Fibroblast of the aortic adventitia (primary cell): ENCODE measurements at places on chromosomes 2 and 18.
A peak's percentile ranks its signal among the peaks of the same experiment; 100 is the strongest.

GRCh38 chr2:145597809-145598208, 1077.9 kb upstream of the ZEB2 start:
- DNase-seq, result peak; percentile 87

DNA sequence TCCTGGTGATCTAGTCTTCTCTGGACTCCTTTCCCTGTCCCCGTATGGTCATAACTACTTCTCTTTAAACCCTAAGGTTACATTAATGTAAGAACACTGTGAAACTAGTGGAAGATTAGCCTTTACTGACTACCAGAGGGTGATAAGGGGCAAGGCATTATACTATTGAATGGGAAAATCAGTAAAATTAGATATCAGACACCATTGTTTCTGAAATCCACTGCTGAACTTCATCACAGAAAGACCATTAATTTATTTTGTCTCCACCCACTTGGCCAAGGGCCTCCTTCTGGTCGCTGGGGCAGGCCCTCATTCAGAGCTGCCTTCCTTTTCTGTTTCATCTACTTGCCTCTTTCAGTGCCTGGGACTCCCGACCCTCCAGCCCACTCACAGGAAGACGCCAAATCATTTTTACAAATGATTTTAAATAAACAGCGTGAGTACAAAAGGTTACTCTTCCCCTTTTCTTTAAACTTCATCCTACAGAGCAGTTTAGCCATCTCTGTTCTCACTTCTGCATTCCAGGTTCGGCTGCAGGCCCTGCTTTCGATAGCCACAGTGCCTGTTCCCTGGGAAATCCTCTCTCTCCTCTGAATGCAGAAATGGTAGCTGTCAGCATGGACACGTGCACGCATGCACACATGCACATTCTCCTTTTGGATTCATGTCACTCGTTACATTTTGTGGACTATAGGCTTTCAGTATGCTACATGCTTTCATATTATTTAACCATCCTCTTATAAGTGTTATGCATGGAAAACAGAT, 70.3 kb upstream of the DOCK10 start:
- no peak for DNase-seq

DNA sequence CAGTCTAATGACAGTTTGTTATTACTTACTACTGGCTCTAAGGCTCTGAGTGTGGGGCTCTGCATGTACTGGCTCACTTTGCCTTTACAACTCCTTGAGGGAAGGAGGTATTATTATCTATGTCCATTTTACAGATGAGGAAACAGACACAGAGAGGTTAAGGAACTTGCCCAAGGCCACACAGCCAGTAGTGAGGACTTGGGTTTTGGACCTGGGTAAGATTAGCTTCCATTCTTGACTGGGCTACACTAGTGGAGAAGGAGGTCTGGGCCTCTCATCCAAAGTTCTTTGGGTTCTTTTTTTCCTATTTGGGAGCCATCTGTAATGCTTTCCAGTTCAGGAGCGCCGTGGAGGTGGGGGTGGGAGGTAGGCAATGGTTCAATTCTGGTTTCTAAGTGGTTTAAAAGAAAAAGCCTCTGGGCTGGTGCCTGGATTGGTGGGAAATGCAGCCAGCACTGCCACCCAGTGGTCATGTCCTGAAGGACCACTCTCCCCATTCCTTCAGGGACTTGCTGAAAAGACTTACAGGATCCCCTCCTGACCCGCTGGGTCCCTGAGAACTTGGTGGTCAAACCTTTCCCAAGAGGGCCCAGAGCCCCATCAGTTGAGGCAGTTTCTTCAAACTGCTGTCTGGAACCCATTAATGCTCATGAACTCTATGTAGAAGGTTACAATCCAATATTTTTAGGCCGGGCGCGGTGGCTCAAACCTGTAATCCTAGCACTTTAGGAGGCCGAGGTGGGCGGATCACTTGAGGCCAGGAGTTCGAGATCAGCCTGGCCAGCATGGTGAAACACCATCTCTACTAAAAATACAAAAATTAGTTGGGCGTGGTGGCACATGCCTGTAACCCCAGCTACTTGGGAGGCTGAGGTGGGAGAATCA, 38.6 kb upstream of the NOTO start:
- DNase-seq, result peak; percentile 81

GRCh38 chr2:112772322-112772721, 7.9 kb upstream of the CKAP2L start:
- DNase-seq, result no peak

DNA sequence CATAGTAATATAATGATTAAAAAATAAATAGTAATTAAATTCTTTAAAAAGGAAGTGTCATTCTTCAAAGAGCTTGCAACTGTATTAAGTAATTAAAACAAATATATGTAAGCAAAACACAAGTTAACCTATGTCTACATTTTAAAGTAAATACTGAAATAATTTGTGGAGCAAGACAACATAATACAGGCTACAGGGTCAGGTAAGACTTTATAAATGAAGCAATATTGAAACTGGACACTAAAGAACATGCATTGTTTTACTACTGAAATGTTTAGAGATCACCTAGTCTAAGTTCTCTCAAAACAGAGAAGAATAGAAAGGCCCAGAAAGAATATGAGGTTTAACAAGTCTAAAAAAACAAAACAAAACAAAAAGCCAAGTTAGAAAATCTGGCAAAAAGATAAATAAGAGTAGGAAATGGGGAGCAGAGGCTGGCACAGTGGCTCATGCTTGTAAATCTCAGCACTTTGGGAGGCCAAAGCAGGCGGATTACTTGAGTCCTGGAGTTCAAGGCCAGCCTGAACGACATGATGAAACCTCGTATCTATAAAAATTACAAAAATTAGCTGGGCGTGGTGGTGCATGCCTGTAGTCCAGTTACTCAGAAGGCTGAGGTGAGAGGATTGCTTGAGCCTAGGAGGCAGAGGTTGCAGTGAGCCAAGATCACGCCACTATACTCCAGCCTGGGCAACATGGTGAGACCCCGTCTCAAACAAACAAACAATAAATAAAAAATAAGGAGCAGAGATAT, 34.4 kb downstream of the VPS54 start:
- no peak for DNase-seq

GRCh38 chr18:67733088-67733487, 216.6 kb upstream of the DSEL start:
- DNase-seq, result peak; percentile 62

GRCh38 chr2:64067326-64067725, 48.1 kb upstream of the VPS54 start:
- no peak for DNase-seq

DNA sequence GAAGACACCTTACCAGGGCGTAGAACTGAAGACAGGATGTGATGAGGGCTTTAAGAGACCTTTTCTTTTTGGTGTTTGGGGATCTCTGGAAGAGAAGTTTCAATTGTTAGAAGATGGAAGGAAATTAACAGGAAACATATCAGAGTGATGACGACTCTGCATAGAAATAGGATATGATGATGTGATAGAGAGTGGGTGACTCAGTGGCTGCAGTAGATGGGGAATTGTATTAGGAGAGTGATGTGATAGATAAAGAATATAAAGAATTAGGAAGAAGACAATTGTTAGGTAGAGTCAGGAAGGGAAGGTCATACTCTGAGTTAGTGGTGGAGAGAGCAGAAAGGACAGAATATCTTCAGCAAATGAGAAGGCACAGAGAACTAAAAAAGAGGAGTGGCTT, 593.9 kb downstream of the NYAP2 start:
- peak; percentile 71 for DNase-seq

DNA sequence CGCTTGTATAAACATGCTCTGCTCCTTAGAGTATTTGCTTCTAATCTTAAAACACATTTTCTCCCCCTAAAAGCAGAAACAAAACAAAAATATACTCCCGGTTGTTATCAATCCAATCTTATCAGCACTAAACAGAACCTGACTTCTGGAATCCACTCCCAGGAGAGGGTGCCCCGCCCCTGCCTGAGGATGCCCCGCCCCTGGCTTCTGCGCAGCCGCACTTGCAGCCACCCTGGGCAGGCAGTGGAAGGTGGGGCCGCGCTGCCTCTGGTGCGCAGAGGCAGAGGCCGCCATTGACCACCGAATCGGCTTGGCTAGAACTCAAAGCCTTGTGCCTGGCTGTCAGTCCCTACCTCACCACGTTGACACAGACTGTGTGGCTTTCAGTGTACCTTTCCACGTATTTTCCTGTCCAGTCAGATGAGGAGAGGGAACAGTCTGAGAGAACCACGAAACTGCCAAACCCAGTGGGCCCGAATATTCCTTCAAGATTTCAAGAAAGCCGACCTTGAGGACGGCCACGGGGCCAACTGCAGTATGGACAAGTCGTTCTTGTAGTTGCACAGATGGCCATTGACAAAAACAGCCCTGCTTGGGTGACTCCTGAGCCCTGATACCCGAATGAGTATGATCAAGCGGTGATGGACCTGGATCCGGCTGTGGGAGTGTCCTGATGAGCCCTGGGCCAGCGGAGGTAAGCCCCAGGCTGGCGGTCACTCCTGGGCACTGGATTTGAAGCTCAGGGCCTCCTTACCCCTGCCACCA, 46.2 kb upstream of the ARHGAP28 start:
- DNase-seq, result no peak

DNA sequence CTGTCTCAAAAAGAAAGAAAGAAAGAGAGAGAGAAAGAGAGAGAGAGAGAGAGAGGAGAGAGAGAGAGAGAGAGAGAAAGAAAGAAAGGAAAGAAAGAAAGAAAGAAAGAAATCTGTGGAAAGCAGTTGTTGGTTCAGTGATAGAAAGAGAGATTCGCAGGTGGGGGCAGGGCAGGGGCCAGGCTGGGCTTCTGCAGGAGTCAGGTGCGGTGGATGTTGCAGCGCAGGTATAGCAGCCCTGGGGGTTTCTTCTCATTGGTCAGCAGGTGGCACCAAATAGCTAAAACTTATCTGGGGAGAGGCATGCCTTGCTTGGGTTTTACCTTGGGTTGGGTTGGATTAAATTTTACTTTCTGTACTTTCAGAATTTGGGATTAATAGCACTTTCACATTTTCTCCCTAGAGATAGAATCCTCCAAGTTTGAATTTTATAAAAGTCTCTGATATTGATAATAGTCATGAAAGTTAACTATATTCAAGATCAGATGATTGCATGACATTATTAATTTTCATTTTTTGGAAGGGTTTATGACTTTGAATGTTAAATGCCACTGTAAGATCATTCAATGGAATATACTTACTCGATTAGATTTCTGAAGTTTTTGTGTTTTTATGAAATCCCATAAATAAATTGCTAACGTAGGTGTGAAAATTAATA, 66.6 kb downstream of the SPTBN1 start:
- peak; percentile 69 for DNase-seq

DNA sequence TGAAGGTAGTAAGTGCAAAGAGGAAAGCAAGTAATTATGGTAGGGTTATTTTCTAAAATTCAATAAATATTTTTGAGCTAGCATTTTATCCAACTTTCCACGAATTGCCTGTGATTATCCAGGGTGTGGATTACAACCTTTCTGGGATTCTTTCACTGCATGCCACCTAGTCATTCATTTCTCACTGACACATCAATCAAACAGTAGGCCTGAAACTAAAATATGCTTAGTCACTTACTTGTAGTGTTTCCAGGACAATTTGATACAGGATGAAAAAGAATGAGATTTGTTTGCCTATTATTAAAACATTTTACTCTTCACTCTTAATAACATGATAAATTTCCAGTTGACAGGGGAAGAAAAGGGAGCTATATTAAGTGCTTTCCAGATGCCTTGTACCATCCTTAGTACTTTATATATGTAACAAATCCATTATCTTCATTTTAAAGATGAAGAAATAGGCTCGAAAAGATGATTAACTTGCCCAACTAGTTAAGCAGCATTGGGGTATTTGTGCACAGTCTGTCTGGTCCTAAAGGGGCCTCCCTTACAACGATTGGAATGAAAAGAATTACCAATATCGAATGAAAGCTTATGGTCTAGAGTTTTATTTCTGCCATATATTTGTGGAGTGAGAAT, 70.4 kb downstream of the KCTD1 start:
- DNase-seq, result no peak

DNA sequence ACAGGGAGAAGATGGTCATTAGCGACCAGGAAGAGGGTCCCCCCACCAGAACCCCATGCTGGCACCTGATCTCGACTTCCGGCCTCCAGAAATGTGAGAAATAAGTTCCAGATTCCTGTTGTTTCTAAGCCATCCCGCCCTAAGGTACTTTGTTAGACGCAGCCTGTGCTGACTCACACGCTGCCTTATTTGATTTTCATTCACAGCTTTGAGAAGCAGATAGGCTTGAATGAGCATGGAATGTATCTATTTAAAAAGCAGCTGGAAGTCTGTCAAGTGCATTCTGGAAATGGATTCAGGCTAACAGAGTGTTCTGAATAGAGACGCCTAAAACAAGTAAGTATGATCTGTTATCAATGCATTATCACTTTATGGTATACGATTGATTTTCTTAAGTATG, 8.3 kb upstream of the IL1R2 start:
- peak; percentile 37 for DNase-seq

DNA sequence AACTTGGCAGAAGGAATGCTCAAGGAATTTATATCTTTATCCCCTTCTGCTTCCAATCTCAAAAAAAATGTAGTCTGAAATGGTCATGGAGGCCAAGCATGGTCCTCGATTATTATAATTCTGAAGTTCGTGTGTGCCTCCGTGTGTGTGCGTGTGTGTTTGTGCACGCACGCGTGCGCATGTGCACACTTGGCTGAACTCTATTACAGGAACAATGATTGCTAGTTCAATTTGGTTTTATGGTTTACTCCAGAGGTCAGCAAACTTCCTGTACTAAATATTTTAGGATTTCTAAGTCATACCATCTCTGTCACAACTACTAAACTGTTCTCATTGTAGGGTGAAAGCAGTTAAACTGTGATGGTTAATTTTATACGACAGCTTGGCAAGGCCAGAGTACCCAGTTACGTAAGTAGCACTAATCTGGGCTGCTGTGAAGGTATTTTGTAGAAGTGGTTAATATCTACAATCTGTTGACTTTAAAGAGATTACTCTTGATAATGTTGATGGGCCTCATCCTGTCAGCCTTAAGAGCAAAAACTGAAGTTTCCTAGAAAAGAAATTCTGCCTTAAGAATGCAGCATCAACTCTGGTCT, 5.8 kb upstream of the MARCHF7 start:
- peak; percentile 14 for DNase-seq

DNA sequence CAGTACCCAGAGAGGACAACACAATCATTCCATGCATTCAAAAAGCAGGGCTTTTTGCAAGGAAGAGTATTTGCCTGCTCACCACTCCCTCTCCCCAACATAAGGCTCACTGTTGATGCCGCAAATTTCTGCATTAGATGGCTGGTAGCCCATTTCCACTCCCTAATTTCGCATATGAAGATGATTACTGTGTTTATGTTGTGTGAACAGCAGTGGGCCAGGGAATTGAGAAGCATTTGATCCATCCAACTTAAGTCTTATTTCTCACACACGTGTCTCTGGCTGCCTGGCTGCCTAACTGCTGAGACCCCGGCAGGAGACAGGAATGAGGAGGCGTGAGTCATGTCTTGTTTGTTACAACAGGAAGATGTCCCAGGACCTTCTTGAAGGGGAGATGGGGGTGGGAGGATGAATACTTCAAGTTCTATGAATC, 294.1 kb downstream of the ALK start:
- DNase-seq, result peak; percentile 49

DNA sequence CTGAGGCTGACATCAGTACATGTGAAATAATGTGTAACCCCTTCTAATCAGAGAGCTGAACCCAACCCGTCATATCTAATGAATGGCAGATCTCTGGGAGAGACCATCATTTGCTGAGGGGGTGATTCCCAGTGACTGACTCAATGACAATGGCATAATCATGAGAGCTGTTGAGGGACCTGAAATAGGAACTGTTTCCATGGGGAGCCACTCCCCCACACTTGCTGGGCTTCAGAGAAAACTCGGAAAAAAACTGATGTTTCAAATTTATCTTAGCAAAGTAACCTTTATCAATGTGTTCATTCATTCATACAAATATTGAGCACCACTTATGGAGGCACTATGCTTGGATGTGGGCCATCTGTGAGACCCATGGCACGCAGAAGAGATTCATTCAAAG, 93.4 kb upstream of the ZBTB14 start:
- DNase-seq, result no peak
